Activated CD4-positive, alpha-beta memory T cell treated with anti-CD3 and anti-CD28 coated beads for 36 hours (primary cell): ENCODE measurements at places on chromosomes 11 and 22. TPM values are rescaled to one million over a fixed set of nuclear protein-coding genes. Genes with fewer than 3 reads are reported as not detected.
A peak's percentile ranks its signal among the peaks of the same experiment; 100 is the strongest.

- DNase-seq: peak; percentile 58
These were observed 15.3 kb upstream of the ZC3H12C start for GRCh38 chr11:110077831-110078325.

DNA sequence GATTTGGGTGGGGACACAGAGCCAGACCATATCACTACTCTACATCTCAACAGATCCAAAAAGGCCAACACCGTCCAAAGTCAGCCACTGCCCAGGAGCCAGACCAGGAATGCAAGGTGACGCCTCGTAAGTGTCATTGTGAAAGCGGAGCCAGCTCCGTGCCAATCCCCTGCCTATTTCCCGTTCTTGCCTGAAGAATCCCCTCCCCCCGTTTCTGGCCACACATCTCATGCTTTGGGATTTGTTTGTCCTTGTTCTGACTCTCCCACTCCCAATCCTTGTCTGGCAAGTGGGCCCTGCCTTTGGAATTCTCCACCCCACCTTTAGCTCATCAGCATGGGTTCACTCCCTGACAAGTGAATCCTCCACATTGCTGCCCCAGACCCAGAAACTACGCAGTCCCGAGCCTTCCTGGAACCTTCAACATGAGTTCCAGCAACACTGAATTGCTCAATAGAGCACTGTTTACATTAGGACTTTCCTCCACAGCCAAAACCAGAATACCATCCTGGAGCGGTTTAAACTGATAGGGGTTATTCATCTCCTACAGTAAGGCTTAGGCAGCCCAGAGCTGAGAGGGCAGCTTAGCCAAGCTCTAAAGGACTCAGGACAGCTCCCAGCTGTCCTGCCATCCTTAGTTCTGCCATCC, 6.0 kb upstream of the SLC35C1 start:
- no peak for DNase-seq

- no peak for DNase-seq
These were observed 174.9 kb upstream of the C11orf87 start for GRCh38 chr11:109247071-109247470.

Gene RASSF10
- not detected for total RNA-seq

- no peak for DNase-seq
These were observed 18.9 kb upstream of the RFPL3 start for GRCh38 chr22:32338757-32339156.

Gene RELA
- 74.9 TPM for total RNA-seq

- DNase-seq: no peak
These were observed 13.8 kb downstream of the EHF start for GRCh38 chr11:34634694-34635062.

Gene PANX2
- total RNA-seq: 3.3 TPM

Gene HMOX1
- 2.7 TPM for total RNA-seq

GRCh38 chr11:58645854-58646253, 23.4 kb downstream of the CNTF start:
- no peak for DNase-seq

Gene L3MBTL2
- 31.0 TPM for total RNA-seq

Gene PDE3B
- total RNA-seq: 21.6 TPM

DNA sequence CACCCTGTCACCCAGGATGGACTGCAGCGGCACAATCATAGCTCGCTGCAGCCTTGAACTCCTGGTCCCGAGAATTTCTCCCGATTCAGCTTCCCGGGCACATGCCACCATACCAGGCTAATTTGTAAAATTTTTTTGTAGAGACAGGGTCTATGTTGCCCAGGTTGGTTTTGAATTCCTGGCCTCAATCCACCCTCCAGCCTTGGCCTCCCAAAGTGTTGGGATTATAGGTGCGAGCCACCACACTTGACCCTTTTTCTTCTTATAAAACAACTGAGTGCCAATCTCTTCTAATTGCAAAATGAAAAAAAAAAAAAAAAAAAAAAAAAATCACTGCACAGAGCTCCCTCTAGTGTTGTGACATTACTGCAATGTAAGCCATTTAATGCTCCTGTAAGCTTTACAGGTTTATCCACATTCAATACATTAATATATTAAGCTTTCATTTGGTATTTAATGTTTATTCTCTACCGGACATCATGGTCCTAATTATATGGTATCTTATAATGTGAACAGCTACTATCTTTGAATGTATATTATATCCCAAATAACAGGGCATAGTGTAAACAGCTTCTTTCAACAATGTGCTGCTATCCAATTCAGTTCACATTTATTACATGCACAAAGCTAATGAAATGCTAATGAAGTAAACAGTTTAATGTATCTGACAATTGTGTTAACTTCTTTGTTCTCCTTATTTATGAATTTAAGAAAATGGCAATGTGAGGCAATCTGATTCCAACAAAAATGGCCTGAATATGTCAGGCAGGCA, 44.6 kb downstream of the COPB1 start:
- no peak for DNase-seq

DNA sequence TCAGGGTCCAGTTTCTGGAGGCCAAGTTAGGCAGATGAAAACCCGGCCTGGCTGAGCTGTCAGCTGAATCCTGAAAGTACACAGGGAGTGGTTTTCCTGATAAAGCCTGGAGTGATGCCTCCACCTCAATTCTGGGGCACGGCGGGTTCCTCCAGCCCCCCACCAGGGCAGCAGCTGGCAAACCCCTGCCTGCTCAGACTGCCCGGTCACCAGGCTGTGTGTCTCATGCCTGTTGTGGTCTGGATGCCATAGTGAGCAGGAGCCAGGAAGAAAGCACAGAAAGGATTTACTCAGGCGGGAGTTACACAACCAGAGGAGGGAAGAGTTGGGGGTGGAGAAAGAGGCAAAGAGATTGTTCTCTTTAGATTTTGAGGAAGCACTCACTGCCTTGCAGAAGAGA, 119.9 kb upstream of the RASSF10 start:
- no peak for DNase-seq

GRCh38 chr11:62732830-62733229, 4.5 kb downstream of the TTC9C start:
- DNase-seq: no peak

Gene TMEM45B
- 5.8 TPM for total RNA-seq

- peak; percentile 90 for DNase-seq
These were observed at the start of gene HIRA for GRCh38 chr22:19431649-19432132. HIRA (minus strand) TSS chr22:19431733; CDS start chr22:19431476, 257 bp downstream.

Gene TSPAN18
- 8.2 TPM for total RNA-seq

GRCh38 chr11:2564588-2565425, 120.0 kb downstream of the KCNQ1 start:
- no peak for DNase-seq

Gene KBTBD3
- 7.0 TPM for total RNA-seq
